ENCODE measurements at places on chromosomes 12 and 14.

- H3K27me3 ChIP-seq: no peaks in the 10 kb centered on the region
- H3K36me3 ChIP-seq: no peaks in the 10 kb centered on the region
- no peak overlapping the region for H3K4me3 ChIP-seq
- no peak for DNase-seq
- peaks cover 10% of the 10 kb centered on the region for H3K4me1 ChIP-seq
Measured at GRCh38 chr12:51870504-51870903, 17.4 kb upstream of the ANKRD33 start.

DNA sequence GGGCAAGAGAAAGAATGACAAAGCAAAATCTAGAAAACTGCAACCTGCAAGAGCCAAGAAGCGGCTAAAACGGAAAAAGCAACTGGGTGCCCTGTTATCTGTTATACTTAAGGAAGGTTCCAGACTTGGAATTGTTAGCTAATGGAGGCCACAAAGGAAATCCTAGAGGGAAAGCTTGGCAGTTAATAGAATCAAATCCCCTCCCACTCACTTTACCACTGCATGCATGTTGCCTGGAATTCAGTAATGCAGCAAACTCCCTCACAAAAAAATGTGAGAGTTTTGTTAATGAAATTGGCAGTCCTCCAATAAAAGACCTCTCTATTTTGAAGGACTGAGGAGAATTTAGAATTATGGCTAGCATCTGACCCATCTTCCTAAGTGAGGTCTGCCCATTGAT is 164.2 kb upstream of the SOX5 start:
- no peaks in the 10 kb centered on the region for H3K27me3 ChIP-seq
- no peak overlapping the region for H3K4me3 ChIP-seq
- no peaks in the 10 kb centered on the region for H3K4me1 ChIP-seq
- DNase-seq: no peak
- no peak overlapping the region for H3K27ac ChIP-seq

DNA sequence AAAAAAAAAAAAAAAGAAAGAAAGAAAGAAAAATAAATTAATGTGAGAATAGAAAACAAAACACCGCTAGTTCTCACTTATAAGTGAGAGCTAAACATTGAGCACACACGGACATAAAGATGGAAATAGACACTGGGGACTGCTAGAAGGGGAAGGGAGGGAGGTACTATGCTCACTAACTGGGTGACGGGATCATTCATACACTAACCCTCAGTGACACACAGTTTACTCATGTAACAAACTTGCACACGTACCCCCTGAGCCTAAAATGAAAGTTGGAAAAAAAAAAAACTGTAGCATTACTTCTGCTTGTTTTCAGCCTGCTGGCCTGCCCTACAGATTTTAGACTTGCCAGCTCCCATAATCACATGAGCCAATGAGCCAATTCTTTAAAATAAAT is 10.5 kb upstream of the PRMT5 start:
- H3K4me3 ChIP-seq: no peak overlapping the region
- no peaks in the 10 kb centered on the region for H3K27me3 ChIP-seq
- H3K4me1 ChIP-seq: no peaks in the 10 kb centered on the region
- no peak overlapping the region for H3K27ac ChIP-seq
- peaks cover 3% of the 10 kb centered on the region for H3K36me3 ChIP-seq
- DNase-seq: no peak

DNA sequence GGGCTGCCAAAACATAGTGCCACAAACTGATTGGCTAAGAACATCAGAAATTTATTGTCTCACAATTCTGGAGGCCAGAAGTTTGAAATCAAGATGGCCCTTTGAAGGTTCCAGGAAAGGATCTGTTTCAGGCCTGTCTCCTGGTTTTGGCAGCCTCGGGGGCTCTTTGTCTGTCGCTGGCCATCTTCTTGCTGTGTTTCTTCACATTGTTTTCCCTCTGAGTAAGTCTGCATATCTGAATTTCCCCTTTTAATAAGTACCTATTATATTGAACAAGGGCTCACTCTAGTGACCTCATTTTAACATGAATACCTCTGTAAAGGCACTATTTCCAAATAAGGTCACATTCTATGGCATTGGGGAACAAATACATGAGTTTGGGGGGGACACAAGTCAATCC is 467.1 kb upstream of the MGAT4C start:
- H3K4me3 ChIP-seq: no peak overlapping the region
- H3K27me3 ChIP-seq: no peaks in the 10 kb centered on the region
- no peak overlapping the region for H3K27ac ChIP-seq

DNA sequence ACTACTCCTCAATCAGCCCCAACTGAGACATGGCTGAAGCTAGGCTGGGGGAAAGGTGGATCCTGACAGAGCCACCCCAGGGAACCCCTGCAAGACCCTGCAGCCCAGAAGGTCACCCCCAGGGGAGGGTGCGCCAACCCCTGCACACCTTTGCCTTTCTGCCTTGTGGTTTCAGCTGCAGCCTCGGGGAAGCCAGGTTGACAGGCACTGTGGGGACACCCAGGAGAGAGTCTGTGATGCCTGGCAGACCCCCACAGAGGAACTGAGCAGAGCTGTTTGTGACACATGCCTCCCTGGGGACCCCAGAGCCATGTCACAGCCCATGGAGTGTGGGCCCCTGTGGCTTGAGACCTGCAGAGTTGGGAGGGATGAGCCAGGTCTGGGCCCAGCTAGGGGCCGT is 11.8 kb upstream of the HHIPL1 start:
- peaks cover 7% of the 10 kb centered on the region for H3K4me1 ChIP-seq
- no peaks in the 10 kb centered on the region for H3K36me3 ChIP-seq
- no peaks in the 10 kb centered on the region for H3K27me3 ChIP-seq
- no peak for DNase-seq

GRCh38 chr12:120798696-120799095 is 73.1 kb downstream of the ACADS start:
- no peak overlapping the region for H3K4me3 ChIP-seq
- peaks cover 34% of the 10 kb centered on the region for H3K4me1 ChIP-seq
- no peak overlapping the region for H3K27ac ChIP-seq
- no peak for DNase-seq

GRCh38 chr14:81625343-81625742 is 91.7 kb upstream of the SEL1L start:
- DNase-seq: no peak
- no peak overlapping the region for H3K4me3 ChIP-seq
- no peaks in the 10 kb centered on the region for H3K4me1 ChIP-seq
- no peaks in the 10 kb centered on the region for H3K36me3 ChIP-seq

DNA sequence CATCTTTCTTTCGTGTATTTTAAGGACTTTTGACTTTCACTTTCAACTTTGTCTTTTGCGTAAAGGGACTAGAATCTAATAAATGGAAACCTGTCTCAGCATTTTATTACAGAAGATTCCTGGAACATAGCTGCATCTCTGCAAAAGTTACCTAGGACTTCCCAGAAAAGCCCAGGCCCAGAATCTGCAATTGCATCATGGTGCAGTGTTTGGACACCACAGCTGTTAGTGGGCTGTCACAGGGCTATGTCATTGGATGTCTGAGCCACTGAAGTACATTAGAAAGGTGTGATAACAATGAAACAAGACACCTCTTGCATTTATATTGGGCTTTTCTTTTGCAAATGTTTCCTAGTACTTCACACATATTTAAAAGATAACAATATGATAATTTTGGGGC is 199.9 kb upstream of the IGF1 start:
- H3K36me3 ChIP-seq: no peaks in the 10 kb centered on the region
- no peak overlapping the region for H3K27ac ChIP-seq
- H3K4me1 ChIP-seq: no peaks in the 10 kb centered on the region
- H3K4me3 ChIP-seq: no peak overlapping the region
- no peaks in the 10 kb centered on the region for H3K27me3 ChIP-seq

DNA sequence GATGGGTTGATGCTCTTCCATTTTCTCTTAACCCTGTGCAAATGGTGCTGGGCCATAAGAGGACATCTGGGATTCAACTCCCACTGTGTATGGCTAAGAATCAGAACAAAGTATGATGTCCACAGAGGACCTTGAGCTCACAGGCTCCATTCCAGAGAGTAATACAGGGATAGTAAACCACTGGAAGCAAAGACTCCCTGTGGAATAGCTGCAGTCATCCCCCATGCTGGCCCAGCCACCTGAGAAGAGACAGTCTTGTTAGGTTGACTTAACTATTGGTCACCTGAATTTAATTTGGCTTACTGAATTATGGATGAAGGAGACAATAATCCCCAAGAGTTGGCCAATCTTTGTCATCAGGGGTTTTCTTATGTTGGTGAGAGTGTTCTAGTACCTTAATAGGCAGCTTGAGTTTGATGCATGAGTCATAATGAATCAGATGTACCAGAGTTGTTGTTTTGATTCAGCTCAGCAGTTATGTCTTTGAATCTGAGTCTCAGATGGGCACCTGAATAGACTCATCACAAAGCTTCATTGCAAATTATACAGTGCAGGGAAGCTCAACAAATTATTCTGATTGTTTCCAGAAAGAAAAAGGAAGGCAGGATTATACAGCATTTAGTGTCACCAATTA is 122.7 kb downstream of the SSPN start:
- peaks cover 7% of the 10 kb centered on the region for H3K4me1 ChIP-seq
- no peak overlapping the region for H3K27ac ChIP-seq
- H3K27me3 ChIP-seq: no peaks in the 10 kb centered on the region
- H3K4me3 ChIP-seq: no peak overlapping the region
- H3K36me3 ChIP-seq: no peaks in the 10 kb centered on the region

GRCh38 chr12:127648321-127648720 is 618.6 kb upstream of the TMEM132C start:
- H3K4me1 ChIP-seq: no peaks in the 10 kb centered on the region
- no peak overlapping the region for H3K27ac ChIP-seq
- H3K36me3 ChIP-seq: no peaks in the 10 kb centered on the region
- H3K4me3 ChIP-seq: no peak overlapping the region

- H3K27ac ChIP-seq: no peak overlapping the region
- no peaks in the 10 kb centered on the region for H3K27me3 ChIP-seq
- no peak for DNase-seq
Measured at GRCh38 chr14:80850197-80850814, 91.2 kb downstream of the CEP128 start.

DNA sequence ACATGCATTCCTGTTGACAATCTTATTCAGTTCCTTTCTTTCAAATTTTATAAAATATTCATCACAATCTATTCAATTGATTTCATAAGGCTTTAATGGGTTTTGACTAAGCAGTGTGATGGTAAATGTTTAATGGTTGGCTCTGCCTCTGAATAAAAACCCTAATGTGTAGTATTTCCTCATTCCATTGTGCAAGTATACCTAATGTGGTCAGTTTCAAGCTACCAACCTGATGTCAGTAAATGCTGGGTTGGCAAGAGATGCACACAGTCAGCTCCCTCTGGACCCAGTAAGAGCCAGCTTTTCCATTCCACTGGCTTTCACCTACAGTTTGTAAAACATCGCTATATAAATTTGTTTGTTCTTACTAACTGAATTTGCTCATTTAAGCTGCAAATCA is 53.9 kb downstream of the METTL25 start:
- no peaks in the 10 kb centered on the region for H3K27me3 ChIP-seq
- no peak overlapping the region for H3K27ac ChIP-seq
- H3K4me3 ChIP-seq: no peak overlapping the region
- no peak for DNase-seq
- no peaks in the 10 kb centered on the region for H3K36me3 ChIP-seq
